ENCODE measurements at places on chromosomes 3 and 15.
A peak's percentile ranks its signal among the peaks of the same experiment; 100 is the strongest.

- H3K36me3 ChIP-seq, result no peaks in the 10 kb centered on the region
- H3K4me3 ChIP-seq, result peak overlapping the region; percentile 83
- H3K27me3 ChIP-seq, result no peaks in the 10 kb centered on the region
- DNase-seq, result no peak
- H3K4me1 ChIP-seq, result peaks cover 8% of the 10 kb centered on the region
- H3K27ac ChIP-seq, result peak overlapping the region; percentile 80
Measured at GRCh38 chr3:97823046-97824004, 1.5 kb downstream of the CRYBG3 start.

DNA sequence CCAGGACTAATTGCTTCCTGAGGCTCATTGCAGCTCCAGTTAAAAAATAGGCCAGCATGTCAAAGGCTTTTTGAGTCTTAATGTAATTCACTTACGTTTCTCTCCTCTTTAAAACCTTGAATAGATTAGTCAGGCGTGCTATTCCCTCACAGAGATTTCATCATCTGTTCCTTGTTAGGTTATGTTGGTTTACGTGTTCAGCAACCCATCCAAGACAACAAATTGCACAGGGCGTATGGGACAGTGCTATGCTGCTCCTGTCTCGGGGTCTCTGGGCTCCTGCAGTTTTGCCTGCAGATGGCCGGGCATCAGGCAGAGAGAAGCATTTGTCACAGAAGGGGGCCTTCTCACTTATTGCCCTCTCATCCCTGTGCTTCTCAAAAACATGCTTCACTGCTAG, 117.1 kb downstream of the CHDH start:
- no peaks in the 10 kb centered on the region for H3K36me3 ChIP-seq
- H3K27ac ChIP-seq, result no peak overlapping the region
- no peak overlapping the region for H3K4me3 ChIP-seq
- H3K27me3 ChIP-seq, result no peaks in the 10 kb centered on the region
- H3K4me1 ChIP-seq, result no peaks in the 10 kb centered on the region

GRCh38 chr3:171796625-171797264, 13.5 kb downstream of the PLD1 start:
- no peak overlapping the region for H3K4me3 ChIP-seq
- H3K27me3 ChIP-seq, result no peaks in the 10 kb centered on the region
- peaks cover 7% of the 10 kb centered on the region for H3K4me1 ChIP-seq
- H3K27ac ChIP-seq, result no peak overlapping the region
- no peak for DNase-seq

DNA sequence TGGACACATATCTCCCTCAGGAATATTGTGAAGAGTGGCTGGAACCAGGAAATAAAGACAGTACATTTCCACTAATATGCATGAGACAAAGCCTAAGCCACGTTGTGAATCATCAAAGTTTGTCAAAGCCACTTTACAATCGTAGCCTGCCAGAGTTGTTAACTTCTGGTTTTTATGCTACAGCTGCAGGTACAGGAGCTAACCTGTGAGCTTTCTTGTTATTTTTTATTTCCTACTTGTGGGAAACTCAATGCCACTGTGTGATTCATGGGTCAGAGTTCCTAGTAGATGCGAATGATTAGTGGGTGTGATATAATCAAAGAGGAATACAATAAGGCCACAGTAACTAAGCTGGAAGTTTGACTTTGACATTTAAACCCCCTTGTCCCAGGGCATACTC, 44.4 kb upstream of the TEX9 start:
- H3K4me3 ChIP-seq, result no peak overlapping the region
- no peak overlapping the region for H3K27ac ChIP-seq
- no peaks in the 10 kb centered on the region for H3K4me1 ChIP-seq
- no peaks in the 10 kb centered on the region for H3K27me3 ChIP-seq
- no peaks in the 10 kb centered on the region for H3K36me3 ChIP-seq

- H3K4me1 ChIP-seq, result no peaks in the 10 kb centered on the region
- H3K4me3 ChIP-seq, result no peak overlapping the region
- H3K27ac ChIP-seq, result no peak overlapping the region
- no peaks in the 10 kb centered on the region for H3K36me3 ChIP-seq
- DNase-seq, result no peak
Measured at GRCh38 chr3:153818338-153818737, 302.9 kb upstream of the ARHGEF26 start.

DNA sequence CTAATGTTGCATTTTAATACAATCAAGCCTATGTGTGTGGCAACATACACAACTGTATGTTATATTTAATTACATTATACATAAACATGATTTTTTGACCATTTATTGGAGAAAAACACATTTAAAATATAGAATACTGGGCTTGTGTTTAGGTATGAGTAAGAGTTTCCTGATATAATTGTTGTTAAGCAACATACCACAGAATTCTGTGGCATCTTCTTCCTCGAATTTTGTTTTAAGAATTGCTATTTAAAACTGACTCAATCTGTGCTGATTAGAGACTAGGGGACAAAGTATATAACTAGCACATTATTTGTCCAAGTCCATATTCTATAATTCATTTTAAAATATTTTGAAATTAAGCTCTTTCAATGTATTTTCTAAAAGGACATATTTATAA, 376.8 kb upstream of the THBS1 start:
- no peaks in the 10 kb centered on the region for H3K36me3 ChIP-seq
- H3K4me1 ChIP-seq, result no peaks in the 10 kb centered on the region
- no peak for DNase-seq
- no peak overlapping the region for H3K4me3 ChIP-seq
- H3K27me3 ChIP-seq, result no peaks in the 10 kb centered on the region

DNA sequence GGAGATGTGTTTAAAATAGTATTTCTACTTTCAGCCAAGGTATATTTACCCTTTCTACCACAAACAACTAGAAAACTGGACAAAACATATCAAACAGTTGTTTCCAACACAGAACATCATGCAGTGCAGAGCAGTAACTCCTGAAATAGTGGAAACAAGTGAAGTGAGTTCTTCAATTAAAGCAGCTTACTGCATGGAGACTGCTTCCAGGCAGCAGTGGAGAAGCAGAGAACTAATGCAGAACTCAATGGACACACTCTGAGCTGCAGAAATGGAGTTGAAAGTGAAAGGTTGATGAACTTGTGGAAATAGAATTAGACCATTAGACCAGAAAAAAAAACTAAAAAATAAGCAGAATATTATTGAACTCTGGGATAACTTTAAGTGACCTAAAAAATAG, 478.9 kb downstream of the CNTN6 start:
- no peak overlapping the region for H3K4me3 ChIP-seq
- DNase-seq, result no peak
- no peaks in the 10 kb centered on the region for H3K27me3 ChIP-seq
- no peaks in the 10 kb centered on the region for H3K4me1 ChIP-seq

DNA sequence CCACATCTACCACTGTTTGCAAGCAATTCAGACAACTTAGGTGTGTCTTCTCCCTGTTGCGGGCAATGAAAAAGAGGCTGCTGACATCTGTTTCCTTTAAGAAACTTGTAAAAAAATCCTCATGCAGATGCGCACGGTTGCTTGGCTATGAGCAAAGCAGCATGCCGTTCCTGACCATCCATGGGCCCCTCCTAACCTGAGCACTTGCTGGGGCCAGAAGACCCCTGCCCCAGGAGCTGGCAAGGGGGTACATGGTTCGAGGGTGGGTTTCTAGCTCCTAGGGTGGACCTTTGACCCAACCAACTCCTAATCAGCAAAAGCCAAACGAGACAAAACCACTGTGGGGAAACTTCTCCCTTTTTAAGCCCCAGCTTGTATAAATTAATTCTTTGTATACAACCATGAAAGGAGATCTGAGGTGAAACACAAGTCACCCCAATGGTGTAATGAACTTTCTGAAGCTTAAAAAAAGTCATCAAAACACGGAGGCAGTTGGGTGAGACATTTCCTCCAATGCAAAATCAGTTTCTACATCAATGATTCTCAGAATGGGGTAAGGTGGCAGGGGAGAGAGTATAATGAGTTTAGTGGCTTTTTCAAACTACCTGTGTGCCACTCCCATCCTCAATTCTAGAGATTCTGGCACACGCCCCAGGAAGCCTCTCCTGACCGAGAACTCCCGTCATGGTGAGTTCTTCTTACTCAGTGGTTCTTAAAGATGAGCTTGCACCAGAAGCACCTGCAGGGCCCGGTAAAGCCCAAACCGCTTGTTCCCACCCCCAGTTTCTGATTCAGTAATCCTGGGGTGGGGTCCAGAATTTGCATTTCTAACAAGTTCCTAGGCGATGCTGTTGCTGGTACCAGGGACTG, 44.1 kb downstream of the CPN2 start:
- H3K27me3 ChIP-seq, result no peaks in the 10 kb centered on the region
- H3K36me3 ChIP-seq, result no peaks in the 10 kb centered on the region
- no peak overlapping the region for H3K4me3 ChIP-seq
- peak; percentile 33 for DNase-seq
- no peak overlapping the region for H3K27ac ChIP-seq

GRCh38 chr3:186342197-186342596, 19.8 kb downstream of the DGKG start:
- H3K36me3 ChIP-seq, result no peaks in the 10 kb centered on the region
- no peak for DNase-seq
- H3K27me3 ChIP-seq, result no peaks in the 10 kb centered on the region
- H3K27ac ChIP-seq, result no peak overlapping the region

- no peaks in the 10 kb centered on the region for H3K4me1 ChIP-seq
- no peak overlapping the region for H3K4me3 ChIP-seq
- no peaks in the 10 kb centered on the region for H3K27me3 ChIP-seq
- no peaks in the 10 kb centered on the region for H3K36me3 ChIP-seq
- no peak overlapping the region for H3K27ac ChIP-seq
Measured at GRCh38 chr3:161427347-161427746, 56.0 kb upstream of the SPTSSB start.
